CD4-positive, alpha-beta T cell treated with Interferon alpha-2 for 1 hour (primary cell): ENCODE measurements at places on chromosomes 11 and 22.

GRCh38 chr22:42984814-42985530 lies 30.0 kb downstream of the PACSIN2 start:
- no peak for DNase-seq

DNA sequence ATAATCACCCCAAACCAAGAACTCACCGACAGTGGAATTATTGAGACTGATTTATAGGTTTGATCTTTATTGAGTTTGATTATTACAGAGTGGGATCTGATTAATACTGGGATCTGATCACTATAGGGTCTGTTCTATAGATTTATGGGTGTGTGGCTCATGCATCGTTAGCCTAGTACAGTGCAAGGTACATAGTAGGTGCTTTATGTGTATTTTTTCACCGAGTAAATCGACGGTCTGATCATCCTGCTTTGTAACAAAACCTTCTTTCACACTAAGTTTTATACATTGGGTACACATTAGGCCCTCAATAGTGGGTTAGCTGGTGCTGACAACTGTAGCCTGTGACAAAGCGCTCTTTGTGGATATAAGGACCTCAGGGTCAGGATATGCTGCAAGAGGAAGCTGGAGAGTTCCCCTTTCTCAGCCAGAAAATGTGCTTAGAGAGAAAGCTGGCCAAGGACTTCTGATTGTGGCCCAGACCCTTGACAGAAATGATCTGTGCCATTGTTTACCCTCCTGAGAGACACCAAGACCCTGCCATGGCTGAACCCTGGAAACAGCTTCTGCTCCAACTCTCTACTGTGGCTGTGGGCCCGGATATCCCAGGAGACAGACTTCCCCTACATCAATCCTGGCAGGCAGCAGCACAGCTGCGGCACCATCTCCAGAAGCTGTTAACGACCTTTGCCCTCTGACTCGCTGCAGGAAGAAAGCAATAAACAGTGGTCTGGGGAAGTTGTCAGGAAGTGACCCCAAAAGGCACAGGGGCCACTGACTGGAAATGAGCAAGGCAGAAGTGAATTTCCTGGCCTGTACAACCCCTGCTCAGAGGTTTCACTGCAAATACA lies 16.1 kb upstream of the TPP1 start:
- DNase-seq, result no peak

DNA sequence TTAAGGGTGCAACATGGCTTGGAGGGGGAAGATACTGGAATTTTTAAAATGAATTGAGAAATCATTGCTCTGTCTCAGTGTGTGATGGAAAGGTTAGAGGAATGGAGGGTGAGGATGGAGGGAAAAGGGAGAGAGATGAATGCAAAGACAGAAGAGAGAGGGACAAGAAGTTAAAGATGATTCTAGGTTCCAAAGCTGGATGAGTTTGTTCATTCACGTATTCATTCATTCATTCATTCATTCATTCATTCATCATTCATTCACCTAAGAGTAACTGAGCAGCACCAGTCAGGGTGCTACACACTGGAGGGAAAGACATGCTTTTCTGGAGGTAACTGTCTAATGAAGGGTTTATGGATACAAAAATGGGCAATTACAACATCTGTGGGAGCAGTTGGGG lies 209.2 kb downstream of the GRIK4 start:
- DNase-seq, result no peak

DNA sequence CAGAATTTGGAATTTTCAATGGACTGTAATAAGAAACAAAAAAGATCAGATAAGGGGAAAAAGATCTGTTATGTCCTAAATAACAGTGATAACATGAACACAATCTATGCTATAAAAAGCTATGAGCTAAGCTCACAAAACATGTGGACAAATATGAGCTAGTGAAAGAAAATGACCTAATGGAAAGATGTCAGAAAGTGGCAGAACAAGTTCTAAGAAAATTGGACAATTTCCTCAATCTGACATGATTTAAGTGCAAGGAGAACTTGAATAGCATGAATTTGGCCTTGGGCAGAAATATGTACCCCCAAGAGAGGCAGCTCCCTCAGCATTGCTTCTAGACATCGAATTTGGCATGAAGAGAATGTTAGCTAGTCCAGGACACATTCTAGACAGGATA lies 212.0 kb upstream of the PGR start:
- no peak for DNase-seq

DNA sequence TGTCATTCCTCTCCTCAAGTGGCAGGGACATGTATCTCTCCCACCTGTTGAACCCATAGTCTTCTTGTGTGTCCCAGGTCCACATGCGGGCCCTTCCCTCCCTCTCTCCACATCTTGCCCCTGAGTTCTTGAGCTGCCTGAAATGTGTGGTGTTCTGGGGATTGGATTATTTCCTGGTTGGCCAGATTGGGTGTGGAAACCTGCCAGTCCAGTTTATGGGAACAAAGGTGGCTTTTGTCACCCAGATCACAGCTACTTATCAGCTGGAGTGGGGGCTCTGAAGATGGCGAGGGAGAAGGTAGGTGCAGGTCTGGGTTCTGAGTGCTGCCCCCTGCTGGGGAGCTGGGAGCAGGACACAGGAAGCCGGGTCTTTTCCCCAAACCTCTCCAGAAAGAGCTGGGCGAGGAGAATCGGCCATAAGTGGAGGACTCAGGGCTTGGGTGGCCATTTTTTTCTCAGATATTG lies 14.2 kb downstream of the DTX4 start:
- DNase-seq, result peak; percentile 59

- no peak for DNase-seq
Observed at GRCh38 chr11:1918436-1919315, 827 bp upstream of the TNNT3 start.

DNA sequence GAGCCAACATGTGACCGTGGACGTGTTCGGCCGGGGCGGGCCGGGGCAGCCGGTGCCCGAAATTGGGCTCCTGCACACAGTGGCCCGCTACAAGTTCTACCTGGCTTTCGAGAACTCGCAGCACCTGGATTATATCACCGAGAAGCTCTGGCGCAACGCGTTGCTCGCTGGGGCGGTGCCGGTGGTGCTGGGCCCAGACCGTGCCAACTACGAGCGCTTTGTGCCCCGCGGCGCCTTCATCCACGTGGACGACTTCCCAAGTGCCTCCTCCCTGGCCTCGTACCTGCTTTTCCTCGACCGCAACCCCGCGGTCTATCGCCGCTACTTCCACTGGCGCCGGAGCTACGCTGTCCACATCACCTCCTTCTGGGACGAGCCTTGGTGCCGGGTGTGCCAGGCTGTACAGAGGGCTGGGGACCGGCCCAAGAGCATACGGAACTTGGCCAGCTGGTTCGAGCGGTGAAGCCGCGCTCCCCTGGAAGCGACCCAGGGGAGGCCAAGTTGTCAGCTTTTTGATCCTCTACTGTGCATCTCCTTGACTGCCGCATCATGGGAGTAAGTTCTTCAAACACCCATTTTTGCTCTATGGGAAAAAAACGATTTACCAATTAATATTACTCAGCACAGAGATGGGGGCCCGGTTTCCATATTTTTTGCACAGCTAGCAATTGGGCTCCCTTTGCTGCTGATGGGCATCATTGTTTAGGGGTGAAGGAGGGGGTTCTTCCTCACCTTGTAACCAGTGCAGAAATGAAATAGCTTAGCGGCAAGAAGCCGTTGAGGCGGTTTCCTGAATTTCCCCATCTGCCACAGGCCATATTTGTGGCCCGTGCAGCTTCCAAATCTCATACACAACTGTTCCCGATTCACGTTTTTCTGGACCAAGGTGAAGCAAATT lies 1.8 kb downstream of the FUT4 start:
- no peak for DNase-seq

DNA sequence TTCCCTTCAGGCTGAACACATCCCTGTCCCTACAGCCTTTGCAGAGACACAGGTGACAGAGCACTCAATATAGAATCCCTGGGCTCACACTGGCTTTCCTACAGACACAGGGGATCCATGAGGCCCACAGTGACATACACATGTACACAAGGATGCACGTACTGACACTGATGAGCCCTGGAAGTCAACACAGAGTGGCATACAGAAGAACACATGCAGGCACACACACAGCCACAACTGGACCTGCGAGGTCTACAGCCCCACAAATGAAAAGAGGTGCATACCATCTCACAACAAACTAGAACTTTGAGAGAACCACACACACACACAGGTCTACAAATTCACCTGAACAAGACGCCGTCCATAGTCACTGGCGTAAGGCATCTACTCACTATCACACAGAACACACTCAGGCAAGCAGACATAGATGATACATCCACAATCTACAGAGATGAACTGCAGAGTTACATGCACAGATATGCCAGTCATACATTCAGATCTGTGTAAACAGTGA lies 3.5 kb upstream of the ZNF74 start:
- no peak for DNase-seq

DNA sequence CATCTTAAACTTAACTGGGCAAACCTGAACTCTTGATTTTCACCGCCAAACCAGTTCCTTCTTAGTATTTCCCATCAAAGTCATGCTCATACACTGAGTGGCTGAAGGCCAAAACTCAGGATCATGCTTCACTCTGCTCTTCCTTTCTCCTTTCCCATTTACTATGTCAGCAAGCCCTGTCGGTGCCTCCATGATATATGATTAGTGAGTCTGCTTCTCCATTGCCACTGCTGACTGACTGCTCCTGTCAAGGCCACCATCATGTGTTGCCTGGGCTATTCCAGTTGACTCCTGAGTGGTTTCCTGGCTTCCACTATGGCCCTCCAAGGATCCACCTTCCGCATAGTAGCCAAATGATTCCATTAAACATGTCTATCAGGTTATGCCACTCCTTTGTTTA lies 42.8 kb upstream of the AMPD3 start:
- no peak for DNase-seq

GRCh38 chr11:119764108-119764868 lies 35.3 kb upstream of the NECTIN1 start:
- no peak for DNase-seq

GRCh38 chr11:75594211-75594610 lies 32.2 kb downstream of the SERPINH1 start:
- no peak for DNase-seq

DNA sequence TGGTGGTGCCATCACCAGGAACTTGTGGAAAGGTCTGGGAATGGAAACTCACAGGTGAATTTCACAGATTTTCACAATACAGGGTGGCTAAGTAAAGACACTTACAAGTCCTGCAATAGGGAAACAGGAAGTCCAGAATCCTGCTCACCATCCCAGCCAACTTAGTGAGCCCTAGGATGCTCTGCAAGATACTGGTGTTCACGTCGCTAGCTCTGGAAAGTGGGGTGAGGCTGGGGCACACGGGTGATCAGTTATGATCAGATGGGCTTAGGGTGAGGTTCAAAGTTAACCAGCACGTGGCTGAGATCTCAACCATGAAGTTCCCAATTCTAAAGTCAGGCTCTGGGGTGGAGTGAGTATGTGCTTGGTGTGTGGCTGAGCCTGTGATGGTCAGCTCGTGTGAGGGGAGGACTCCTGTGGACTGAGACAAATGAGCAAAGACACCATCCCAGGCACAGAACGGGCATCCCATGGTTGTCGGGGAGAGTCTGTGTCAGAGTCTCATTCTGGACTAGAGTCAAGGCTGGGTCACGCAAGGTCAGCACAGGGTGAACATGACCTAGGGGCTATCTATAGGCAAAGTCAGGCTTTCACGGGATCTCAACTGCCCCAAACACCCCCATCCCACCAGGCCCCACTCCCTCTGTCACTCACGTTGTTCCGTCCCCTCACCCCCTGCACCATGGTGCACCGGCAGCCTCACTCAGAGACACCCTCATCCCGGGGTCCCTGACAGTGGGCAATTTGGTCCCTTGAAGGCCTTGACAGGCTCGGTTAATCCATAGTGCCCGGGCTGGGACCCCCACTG lies 23.9 kb downstream of the IGLL5 start:
- no peak for DNase-seq

- no peak for DNase-seq
Observed at GRCh38 chr11:134634897-134635831, 223.1 kb upstream of the B3GAT1 start.

- no peak for DNase-seq
Observed at GRCh38 chr11:43697679-43698078, 17.1 kb downstream of the HSD17B12 start.

DNA sequence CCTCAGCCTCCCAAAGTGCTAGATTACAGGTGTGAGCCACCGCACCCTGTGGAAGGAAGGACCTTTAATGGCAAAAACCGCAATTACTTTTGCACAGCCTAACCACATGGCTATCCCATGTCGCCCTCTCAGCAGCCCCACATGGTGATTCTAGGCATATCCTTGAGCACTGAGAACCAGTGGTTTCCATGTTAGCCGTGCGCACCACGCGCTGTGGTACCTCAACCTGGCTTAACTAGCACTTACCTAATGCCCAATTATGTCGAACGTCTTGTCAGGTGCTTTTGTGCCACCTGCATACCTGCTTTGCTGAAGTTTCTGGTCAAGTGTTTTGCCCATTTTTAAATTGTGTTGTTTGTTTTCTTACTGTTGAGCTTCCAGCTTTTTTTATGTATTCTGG lies 697.9 kb downstream of the BRD1 start:
- DNase-seq, result no peak

DNA sequence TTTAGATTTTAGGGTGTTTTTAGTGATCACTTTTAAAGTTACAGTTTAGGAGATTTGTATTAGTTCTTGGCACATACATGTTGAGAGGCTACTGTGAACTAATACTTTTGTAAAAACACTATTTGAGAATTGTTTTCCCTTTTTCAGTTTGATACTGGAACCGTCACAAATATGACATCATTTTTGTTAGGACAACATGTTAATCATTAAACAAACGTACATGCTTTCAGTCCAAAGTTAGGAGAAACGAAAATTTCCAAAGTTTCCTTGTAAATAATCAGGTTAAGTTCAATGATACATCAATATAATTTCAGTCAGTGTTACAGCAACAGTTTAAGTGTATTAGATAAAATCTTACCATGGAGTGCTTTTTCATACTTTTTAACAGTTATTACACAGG lies 53.1 kb downstream of the SPECC1L start:
- no peak for DNase-seq

DNA sequence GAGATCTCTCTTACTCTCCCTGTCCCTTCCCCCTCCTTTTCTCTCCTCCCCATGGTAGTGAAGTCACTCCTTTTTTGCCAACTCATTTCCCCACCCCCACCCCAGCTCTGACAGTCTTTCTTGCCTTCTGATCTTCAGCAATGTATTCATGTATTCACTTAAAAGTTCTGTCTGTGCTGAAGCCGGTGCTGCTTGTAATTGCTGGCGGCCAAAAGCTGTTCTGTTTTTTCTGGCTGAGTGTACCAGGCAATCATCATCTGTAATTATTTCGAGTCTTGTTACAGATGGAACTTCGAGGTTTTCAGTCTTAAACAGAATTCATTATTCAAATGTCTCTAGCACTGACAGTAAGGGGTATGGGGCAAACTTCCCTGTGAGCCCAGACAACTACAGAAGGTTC lies 99.5 kb downstream of the SPATA19 start:
- no peak for DNase-seq

DNA sequence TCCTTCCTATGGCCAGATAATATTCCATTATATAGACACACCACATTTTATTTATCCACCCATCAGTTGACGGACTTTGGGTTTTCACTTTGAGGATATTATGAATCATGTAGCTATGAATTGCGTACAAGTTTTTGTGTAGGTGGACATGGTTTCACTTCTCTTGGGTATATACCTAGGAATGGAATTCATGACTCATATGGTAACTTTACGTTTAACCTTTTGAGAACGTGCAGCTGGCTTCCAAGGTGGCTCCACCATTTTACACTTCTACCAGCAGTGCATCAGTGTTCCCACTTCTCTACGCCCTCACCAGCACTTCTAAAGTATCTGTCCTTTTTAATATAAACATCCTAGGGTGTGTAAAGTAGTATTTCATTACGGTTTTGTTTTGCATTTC lies 112.0 kb downstream of the PLEKHA7 start:
- no peak for DNase-seq
